Stimulated activated CD4-positive, alpha-beta T cell treated with anti-CD3 and anti-CD28 coated beads, TNF-alpha, amount 100 ng/mL, for 4 hours (primary cell): ENCODE measurements at places on chromosomes 13 and 19.

GRCh38 chr19:44582581-44583265 lies 30.6 kb upstream of the IGSF23 start:
- no peak for DNase-seq

DNA sequence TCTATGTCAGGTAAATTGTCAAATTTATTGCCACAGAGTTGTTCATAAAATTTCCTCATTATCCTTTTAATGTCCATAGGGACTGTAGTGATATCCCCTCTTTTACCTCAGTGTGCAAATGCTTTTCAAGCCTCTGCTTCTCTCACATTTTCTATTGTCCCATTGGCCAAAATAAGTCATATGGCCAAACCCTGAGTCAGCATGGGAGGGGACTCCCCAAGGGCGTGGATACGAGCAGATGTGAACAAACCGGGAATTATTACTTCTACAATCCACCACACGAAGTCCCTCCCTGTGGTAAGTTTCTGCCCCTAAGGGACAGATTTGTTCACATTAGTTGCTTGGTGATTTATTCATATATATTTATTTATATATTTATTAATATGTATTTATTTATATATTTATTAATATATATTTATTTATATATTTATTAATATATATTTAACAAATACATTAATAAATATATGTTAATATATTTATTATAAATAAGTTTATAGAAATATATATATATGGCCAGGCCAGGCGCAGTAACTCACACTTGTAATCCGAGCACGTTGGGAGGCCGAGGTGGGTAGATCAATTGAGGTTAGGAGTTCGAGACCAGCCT lies 20.1 kb upstream of the CAMSAP3 start:
- no peak for DNase-seq

DNA sequence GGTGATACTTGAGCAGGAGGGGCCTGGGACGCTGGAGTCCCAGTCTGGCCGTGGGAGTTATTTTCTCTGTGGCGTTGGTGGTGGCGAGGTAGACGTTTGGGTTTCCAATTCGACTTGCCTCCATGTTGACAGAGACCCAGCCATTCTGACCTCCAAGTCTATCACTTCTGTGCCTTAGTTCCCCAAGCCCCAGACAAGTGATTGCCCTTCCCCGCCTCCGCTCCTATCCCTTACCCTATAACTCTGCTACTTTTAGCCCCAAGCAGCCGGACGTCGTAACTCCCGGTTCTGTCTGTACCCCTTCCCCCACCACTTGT lies 549 bp downstream of the TIMM50 start:
- no peak for DNase-seq

- DNase-seq: no peak
Measured at GRCh38 chr19:19304186-19304965, 15.9 kb downstream of the SUGP1 start.

GRCh38 chr13:31048521-31048920 lies 113.2 kb downstream of the HSPH1 start:
- no peak for DNase-seq

DNA sequence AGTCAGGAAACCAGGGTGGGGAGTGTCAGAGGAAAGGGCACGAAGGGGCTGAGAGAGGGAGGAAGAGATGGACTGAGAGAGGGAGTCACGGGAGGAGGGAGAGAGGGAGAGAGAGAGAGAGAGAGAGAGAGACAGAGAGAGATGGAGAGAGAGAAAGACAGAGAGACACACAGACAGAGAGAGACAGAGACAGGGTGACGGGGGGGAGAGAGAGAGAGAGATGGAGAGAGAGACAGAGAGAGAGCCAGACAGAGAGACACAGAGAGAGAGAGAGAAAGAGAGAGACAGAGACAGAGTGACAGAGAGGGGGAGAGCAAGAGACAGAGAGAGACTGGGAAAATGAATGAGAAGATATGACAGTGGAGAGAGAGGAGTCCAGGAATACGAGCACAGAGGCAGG lies 494 bp upstream of the KLK14 start:
- no peak for DNase-seq

DNA sequence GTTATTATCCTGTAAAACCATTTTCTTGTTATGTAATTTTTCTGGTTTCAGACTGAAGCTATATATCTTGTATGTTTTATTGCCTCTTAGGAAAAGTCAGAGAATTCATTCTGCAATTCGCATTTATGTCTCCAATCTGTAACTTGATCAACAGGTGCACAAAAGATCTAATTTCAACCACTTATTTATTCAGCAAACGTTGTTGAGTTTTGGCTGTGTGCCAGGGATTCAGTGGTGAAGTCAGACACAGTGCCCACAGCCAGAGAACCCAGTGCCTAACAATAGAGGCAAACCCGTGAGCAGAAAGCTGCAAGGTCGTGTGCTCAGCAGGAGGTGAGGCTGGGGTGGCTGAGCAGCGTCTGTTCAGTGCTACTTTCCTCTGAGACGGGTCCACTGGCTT lies 119.5 kb upstream of the MCF2L start:
- no peak for DNase-seq
